ENCODE measurements at places on chromosomes 12 and 14. TPM values are rescaled to one million over a fixed set of nuclear protein-coding genes. Genes with fewer than 3 reads are reported as not detected.

The SERPINA5 gene
- 0.16 TPM for total RNA-seq

- no peak for DNase-seq
Observed at GRCh38 chr12:118922405-118922804, 58.9 kb upstream of the SRRM4 start.

GRCh38 chr12:128968668-128969067 lies 115.4 kb downstream of the GLT1D1 start:
- no peak for DNase-seq

- DNase-seq = no peak
Observed at GRCh38 chr14:71682337-71682736, 249.9 kb upstream of the RGS6 start.

GRCh38 chr12:122730215-122731014 lies at the start of gene HCAR1:
HCAR1 (minus strand) TSS chr12:122730844; CDS start chr12:122730339, 505 bp downstream.
- DNase-seq = no peak

The AICDA gene
- total RNA-seq = not detected

GRCh38 chr12:115485967-115486366 lies 791.5 kb downstream of the MED13L start:
- DNase-seq = no peak

- DNase-seq = no peak
Observed at GRCh38 chr14:104040539-104040938, 45.0 kb upstream of the ASPG start.

DNA sequence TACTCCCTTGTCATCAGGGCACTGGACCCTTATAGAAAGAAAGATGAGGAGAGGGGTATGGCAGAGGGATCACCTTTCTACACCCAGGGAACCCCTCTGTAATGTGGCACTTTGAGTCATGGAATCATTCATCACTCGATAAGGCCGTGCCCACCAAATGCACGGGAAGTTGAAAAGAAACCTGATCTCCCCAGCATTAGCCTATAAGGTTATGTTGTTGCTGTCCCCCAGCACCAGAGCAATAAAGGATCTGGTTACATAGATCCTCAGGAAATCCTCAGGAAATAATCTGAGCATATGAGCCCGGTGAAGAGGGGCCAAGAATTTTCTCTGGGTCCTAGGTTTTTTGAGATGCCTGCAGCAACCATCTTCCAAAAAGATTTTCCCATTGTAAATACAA lies 148.8 kb upstream of the CRY1 start:
- no peak for DNase-seq

The KITLG gene
- total RNA-seq = 90.8 TPM

The AVPR1A gene
- 7.6 TPM for total RNA-seq

The KRT2 gene
- total RNA-seq = not detected

- no peak for DNase-seq
Observed at GRCh38 chr12:101209319-101210302, at the start of gene SLC5A8. SLC5A8 (minus strand) TSS chr12:101210238; CDS start chr12:101209848, 390 bp downstream.

The AQP6 gene
- total RNA-seq = 0.62 TPM

GRCh38 chr12:51320311-51320694 lies 3.7 kb downstream of the BIN2 start:
- no peak for DNase-seq

The IL22 gene
- not detected for total RNA-seq

DNA sequence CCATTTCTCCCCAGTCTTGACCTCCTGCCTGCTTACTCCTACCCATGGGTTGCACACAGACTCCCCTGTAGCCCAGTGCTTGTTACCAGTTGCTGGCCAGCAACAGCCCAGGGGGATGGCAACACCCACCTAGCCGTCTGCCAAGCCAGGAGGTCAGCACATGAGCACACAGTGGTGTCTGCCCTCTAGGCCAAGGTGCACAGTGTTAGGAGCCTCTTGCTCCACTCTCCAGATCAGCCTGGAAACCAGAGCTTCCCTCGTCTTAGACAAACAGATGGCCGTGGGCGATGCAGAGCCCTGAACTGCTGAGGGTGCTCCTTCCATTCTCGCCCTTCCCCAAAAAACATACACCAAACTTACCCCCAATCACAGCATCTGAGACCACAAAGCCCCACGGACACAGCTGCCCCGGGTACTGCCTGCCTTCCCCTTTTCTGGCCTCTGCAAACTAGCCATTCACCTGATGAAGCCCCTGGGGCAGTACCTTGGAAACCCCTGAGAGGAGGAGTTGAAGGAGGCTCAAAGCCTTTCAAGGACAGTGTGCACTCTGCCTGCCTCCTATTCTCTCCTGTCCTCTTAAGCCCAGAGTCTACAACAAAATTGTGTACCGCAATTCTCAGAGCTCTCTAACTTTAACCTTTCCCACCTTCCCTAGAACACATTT lies 1.0 kb upstream of the GPD1 start:
- DNase-seq = no peak

DNA sequence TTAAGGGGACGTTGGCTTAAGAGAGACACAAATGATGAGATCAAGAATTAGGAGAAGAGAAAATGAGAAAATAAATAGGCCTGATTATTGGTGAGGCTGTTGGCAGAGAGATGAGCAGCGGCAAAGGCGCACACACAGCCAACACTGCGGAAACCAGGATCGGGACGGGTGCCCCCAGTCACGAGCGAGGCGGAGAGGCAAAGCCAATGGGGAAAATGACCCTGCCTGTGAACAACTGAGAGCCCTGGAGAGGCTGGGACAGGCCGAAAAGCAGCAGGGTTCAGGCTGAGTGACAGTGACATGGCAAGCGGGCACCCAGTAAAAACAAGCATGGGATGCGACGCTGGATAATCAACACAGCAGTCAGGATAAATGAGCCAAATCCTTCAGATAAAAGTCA lies 21.0 kb downstream of the SLC15A4 start:
- DNase-seq = no peak

GRCh38 chr12:109894939-109895338 lies 5.1 kb upstream of the TCHP start:
- no peak for DNase-seq

The KLHL33 gene
- 0.31 TPM for total RNA-seq

DNA sequence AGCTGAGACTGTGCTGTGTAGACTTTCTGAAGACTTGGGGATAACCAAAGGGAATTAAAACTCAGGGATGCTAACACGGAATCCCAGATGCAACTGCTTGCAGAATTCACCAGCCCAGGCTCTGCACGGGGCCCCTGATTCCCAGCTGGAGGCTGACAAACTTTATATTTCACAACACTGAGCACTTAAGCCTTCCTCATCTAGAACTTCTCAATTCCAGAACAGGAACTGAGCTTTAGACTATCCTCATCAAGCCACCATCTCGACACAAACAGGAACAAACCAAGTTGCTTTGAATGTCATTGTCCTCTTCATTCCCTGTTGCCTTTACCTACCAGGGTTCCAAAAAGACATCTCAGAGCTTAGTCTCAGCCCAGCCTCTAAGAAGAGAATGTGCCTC lies 22.2 kb downstream of the CCDC63 start:
- DNase-seq = no peak

DNA sequence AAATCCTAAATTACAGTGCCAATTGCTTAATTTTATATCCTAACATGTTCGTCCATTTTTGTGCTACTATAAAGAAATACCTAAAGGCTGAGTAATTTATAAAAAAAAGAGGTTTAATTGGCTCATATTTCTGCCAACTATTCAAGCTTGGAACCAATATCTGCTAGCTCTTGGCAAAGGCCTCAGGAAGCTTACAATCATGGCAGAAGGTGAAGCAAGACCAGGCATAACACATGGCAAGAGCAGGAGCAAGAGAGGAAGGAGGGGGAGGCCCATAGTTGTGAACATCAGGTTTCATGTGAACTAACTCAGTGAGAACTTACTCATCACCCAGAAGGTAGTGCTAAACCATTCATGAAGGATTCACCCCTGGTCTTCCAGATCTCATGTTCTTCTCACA lies 494.3 kb downstream of the CCER1 start:
- DNase-seq = no peak

DNA sequence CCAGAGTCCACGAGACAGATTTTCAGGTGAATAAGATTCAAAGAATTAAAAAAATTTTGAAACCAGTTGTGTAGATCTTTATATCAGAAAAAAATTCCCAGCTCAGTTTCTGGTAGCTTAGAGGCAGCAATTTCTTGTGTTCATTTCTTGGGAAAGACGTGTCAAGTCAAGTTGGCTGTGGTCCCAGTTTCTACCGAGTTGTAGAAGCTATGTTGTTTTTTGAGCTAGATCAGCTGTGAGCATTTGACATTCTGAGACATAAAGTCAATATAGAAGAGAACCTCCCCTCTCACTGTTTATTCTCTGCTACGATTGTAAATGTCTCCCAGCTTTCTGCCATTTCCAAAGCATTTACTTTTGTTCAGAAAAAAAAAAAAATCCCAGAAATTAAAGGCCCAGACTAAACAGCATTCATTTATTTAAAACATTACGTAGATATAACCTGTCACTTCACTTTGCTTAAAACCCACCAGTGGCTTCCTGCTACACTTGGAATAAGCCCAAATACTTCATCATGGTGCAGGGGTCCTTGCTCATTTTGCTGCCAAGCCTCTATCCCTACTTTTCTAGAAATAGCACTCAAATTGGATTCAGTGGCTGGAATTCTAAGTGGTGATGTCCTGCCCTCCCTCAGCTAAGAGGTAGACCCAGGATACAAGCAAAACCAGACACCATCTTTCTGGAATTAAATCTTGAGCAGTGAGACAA lies 20.6 kb upstream of the PYGL start:
- no peak for DNase-seq

DNA sequence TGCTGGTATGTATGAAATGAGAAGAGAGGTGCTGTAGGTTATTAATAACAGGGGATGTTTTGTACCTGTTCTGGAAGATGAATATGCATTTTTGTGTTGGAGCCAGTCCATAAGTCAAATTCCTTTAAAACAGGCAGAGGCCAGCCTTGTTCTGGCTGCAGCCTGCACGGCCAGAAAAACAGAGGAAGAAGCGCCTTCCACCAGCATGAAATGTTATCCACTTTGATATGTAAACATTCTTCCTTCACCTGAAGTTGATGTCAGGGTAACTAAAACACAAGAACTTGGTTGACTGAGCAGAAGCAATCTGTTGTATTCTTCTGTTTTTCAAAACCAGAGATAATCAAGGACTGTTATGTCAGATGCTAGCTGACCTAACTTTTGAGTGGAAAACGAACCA lies 237.9 kb upstream of the PLEKHG7 start:
- DNase-seq = no peak

Data from occipital lobe (tissue), 3 donors.